ENCODE measurements at places on chromosomes 11 and 22.

- no peak for DNase-seq
Observed at GRCh38 chr22:20235389-20235991, 32.6 kb downstream of the RTN4R start.

DNA sequence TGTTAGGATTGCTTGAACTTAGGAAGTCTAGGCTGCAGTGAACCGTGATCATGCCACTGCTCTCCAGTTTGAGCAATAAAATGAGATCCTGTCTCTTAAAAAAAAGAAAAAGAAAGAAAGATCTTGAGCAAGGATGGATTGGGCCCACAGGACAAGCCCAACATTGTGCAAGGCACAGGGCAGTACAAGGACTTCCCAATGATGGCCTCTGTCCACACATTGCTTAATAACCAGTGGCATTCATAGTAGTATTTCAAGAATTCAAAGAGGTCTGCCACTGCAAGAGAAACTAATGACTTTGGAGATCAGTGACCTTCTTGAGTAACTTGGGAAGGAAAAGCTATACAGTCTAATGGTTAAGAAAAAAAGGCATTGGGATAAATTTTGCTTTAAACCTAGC lies 44.6 kb downstream of the SEZ6L start:
- no peak for DNase-seq

DNA sequence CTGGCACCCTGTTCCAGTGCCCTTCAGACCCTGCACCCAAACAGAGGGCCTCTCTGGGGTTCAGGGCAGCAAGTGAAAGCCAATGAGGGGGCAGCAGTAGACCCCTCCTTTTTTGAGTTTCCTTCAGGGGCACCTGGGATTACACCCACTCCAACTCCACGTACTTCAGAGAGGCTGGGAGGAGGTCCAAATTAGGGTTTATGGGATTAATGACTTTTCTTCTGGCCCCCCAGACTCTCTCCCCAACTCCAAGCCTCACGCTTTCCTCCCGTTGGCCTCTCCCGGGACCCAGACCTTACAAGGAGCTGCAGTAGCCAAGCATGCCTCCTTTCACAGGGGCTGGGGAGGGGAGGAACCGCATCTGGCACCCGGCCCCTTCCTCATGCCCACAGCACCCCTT lies 101.7 kb downstream of the NECTIN1 start:
- DNase-seq: no peak

DNA sequence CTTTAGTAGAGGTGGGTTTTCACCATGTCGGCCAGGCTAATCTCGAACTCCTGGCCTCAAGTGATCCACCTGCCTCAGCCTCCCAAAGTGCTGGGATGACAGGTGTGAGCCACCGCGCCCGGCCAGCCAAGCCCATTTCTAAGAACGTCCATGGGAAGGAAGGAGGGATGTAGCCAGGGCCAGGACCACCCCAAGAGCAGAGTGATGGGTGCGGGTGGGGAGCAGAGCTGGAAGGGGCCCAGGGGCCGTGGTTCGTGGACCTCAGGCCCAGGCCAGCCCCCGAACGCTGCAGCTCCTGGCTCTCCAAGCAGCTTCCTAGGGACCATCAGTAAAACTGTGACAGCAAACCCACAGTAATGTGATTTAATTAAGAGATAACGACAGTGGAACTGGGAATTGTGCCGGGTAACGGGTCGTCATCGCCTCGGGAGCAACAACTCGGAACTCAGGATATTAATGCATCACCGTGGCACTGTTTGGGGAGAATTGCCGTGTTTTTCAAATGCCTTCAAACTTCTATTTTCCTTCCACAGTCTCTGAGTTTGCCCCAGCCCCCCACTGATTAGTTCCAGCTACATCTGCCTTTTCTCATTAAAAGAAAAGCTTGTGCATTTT lies 74.3 kb downstream of the BRD1 start:
- no peak for DNase-seq

GRCh38 chr22:37018815-37019308 lies 385 bp downstream of the TST start:
- no peak for DNase-seq

GRCh38 chr11:47732271-47732670 lies 17.1 kb upstream of the AGBL2 start:
- DNase-seq: no peak

DNA sequence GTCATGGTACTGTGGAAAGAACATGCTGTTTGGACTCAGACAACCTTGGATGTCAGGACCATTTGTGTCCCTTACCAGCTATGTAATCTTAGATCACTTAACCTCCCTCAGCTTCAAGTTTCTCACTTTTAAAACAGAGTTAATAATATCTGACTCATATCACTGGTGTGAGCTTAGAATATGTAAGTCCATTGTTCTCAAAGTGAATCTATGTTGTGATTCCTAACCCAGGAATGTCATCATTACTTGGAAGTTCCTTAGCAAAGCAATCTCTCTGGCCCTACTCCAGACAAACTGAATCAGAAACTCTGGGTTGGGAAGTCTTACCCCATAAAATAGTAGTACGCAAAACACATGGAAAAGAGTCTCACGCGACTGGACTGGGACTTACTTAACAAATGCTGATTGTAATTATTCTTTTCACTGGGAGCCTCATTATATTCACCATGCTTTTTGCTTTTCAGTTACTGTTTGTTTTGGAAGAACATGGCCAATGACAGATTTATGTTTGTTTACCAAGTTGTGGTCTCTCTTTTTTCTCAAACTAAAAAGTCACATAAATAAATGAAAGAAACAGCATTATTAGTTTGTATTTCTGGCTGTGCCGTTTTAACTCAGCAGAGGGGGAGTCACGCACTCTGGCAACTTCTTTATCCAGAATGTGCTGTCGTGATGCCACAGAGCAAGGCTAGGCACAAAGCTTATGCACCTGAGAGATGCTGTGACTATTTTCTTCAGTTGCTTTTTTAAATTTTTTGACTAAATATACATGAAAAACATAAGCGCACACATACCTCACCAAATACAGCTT lies 217.7 kb upstream of the CTSC start:
- no peak for DNase-seq

GRCh38 chr22:30208631-30209603 lies 37.6 kb downstream of the LIF start:
- DNase-seq: no peak

GRCh38 chr11:129236850-129237249 lies 44.7 kb upstream of the ARHGAP32 start:
- DNase-seq: no peak

DNA sequence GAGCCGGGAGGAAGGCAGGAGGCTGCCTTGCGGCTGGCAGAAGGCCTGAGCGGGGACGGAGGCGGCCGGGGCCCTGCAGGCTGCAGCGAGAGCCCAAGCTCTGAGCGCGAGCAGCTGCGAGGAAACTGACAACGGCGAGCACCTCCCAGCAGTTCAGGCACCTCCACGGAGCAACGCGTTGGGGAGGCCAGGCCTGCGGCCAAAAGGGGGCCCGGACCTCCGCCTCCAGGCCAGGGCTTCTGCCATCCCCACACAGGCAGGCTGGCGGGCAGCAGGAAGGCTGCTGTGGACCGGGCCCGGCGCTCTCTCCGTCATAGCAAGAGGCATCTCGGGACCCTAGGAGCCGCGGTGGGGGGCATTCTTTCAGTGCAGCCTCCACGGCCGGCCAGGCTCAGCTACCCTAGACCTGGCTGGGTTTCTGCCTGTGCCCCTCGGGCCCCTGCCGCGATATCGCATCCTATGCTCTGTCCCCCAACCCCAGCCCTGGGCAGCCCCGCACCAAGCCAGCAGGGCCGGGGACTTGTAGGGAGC lies 22.9 kb upstream of the SLC22A12 start:
- DNase-seq: no peak

- DNase-seq: no peak
Observed at GRCh38 chr11:91296629-91297028, 928.0 kb upstream of the FAT3 start.

DNA sequence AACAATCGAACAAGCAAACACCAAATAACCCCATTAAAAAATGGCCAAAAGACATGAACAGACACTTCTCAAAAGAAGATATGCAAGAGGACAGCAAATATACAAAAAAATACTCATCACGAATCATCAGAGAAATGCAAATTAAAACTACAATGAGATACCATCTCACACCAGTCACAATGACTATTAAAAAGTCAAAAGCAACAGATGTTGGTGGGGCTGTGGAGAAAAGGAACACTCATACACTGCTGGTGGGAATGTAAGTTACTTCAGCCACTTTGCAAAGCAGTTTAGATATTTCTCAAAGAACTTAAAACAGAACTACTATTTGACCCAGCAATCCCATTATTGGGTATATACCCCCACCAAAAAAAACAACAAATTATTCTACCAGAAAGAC lies 51.3 kb upstream of the FLI1 start:
- no peak for DNase-seq

DNA sequence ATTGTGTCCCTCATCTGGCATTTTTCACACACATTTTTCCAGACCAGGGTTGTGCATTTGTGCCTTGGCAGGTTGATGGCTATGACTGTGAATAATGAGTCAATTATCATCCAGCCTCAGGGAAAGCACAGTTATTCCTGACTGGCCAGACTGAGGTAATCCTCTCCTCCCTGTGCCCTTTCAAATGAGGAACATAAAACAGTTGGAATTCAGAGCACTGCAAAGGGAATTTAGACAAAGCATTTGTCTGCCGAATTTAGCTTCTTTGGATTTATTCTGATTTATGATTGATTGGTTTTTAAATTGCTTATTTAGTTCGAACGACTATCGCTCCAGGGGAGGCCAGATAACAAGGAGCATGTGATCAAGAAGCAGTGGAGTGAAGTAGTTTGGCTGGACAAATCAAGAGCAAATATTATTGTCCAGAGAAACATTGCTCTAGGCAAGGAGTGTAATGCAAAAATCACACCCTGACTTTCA lies 30.8 kb upstream of the RAG2 start:
- DNase-seq: no peak

DNA sequence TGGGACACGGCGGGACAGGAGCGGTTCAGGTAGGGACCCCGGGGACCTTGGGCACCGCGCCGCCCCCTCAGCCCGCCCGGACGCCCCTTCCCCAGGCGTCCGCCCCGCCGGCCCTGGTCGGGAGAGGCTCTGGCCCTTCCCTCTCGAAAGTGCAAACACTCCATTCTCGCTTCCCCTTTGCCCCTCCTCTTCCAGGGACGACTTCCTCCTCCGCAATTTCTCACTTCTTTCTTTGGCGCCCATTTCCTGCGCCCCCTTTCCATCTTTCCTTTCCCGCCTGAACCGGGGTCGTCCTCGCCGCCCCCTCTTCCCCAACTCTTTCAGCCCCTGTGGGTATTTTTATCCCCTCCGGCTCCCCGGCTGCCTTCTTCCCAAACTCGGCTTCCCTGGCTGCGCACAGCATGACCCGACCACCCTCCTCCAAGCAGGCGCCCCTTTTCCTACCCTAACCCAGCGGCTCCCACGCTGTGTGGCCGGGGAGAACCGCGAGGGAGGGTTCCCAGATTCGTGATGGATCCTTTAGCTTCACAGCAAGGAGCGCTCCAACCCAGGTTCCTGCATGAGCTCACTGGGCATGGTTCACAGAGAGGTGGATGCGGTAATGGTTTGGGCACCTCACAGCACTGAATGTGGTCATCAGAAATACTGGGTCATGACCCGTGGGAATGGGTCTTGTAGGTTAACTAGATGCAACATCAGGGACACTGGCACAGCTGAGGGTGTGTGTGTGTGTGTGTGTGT lies 689 bp downstream of the RAB39A start:
- no peak for DNase-seq

- DNase-seq: peak; percentile 49
Observed at GRCh38 chr11:110433393-110434333, 3.9 kb downstream of the FDX1 start.

- DNase-seq: no peak
Observed at GRCh38 chr11:8347978-8348377, 84.3 kb upstream of the LMO1 start.

DNA sequence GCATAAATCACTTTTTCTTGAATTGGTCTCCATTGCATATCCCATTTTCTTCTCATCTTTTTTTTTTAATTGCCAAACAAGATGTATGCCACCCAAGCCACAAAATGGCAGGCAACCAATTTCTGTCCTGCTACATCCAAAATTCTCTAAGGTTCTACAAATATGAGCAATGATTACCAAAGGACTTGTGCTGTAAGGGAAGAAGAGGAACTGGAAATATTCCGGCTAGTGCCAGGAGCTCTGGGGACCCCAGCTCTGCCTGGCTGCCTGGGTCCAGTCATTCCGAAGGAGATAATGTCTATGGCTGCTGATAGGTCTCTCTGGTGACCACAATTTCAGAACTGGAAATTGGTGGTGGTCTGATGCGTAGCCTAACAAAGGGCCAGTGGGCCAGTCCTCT lies 17.1 kb upstream of the SNX32 start:
- no peak for DNase-seq

DNA sequence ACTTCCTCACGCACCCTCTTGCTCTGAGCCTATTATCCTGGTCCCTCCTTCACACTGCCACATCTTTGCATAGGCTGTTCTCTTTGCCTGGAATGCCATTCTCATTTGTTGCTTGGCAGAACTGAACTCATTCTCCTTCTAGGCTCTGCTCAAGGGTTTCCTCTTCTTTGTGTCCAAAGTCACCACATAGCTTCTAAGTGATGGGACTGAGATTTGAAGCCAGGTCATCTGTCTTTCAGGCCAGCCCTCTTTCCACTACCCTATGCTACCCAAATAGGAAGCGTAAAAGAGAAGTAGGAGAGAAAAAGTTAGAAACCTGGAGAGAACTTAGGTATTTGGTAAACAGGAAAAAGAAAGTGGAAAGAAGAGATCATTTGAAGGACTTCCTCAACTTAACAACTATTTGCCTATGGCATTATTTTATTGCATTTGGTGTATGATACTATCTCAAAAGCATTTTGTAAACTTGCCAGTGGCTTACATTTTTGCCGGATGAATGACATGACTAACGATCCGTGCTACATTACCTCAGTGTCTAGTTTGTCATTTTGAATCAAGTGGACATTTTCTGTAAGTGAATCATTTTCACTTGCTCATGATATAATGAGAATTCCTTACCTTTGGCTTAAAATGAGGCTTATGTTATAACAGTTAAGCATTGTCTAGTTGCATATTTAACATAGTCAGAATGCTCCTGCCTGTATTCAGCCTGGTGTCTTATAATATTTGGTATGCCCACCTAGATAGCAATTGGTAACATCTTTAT lies 18.5 kb downstream of the NF2 start:
- no peak for DNase-seq

DNA sequence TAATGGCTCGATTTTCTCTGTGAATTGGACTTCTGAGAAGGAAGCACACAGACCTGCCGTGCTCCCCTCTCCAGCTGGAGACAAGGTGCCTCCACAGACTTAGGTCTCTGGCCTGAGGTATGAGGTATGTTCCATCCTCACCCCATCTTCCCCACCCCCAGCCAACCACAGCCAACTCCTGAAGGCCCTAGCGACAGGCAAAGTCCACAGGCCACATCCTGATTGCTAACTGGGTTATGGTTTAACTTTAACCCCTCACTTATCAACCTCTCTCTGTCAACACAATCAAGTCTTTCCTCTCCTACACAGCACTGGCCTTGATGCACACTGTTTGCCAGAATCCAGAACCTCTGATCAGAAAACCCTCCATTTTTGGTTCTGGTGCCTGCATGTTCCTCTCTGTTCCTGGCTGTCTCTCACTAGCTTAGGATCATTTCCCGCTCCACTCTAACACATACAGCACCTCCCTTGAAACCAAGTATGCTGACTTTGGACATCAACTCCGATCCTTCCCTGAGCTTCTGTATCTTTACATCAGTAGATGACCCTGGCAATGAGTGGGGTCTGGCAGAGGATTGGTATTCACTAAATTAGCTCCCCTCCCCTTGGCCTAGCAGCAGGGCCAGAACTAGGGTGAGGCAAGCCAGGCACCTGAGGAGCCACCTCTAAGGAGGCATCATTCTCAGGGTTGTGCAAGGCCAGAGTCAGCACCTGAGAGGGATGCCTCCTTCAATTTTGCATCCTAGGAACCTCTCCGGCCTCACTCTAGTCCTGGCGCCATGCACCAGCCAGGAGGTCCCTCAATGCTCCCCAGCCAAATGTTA lies 22.0 kb downstream of the JAML start:
- DNase-seq: peak; percentile 71

- DNase-seq: no peak
Observed at GRCh38 chr11:57776031-57776521, 14.5 kb downstream of the CTNND1 start.
